ENCODE measurements at places on chromosomes 6 and 20.

DNA sequence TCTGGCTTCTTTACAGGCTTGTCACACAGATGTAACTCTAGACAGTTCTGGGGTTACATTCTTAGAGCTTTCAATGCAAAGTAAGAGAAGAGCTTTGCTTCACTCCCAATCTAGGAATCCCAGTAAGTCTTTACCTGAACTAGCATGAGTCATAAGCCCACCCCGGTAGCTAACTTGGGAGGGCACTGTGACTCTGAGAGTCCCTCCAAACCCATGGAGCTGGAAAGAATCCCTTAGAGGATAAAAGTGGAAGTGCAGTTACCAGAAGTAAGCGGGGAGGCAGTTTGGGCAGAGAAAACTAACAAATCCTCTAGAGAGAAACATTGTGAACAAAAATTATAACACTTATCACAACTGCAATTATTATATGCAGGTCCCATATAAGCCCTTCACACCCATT lies 84.0 kb upstream of the SMLR1 start:
- DNase-seq, result no peak

- no peak for DNase-seq
Observed at GRCh38 chr6:39128832-39129231, 13.8 kb upstream of the SAYSD1 start.

DNA sequence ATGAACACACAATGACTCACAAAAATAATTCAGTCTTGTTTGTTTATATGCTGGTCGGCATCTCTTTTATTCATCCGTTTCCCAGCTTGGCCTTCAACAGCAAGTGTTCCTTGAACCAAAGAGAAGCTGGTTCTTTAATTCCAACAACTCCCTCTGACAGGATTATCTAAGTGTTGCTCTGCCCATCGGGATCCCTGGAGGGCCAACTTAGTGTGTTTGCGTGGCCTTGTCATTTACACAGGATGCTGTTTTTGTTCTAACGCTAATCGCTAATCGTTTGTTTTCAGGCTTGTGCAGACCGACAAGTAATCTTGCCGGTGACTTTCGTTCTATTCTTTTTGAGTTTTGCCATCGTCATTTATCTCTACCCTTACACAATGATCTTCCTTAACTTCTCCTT lies 267.4 kb upstream of the EXOC2 start:
- DNase-seq, result no peak

GRCh38 chr6:15843226-15843625 lies 180.4 kb upstream of the DTNBP1 start:
- DNase-seq, result no peak

DNA sequence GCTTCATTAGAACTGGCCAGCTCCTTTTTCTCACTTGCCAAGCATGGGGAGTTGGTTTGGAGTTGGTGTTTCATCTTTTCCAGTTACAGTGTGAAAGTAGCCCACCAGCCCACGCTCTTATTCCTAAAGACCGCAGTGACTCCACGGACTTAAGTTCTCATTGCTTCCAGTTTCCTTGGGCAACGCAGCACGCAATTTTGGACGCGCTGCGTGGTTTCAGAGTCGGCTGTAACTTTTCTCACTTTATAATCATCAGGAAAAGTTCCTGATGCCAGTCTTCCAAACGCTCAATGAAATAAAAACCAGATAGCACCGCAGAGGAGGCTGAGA lies 381 bp upstream of the PEX7 start:
- peak; percentile 27 for DNase-seq

GRCh38 chr6:134295953-134296553 lies 21.9 kb downstream of the SGK1 start:
- DNase-seq, result no peak

- no peak for DNase-seq
Observed at GRCh38 chr6:150006961-150007464, 18.3 kb downstream of the RAET1L start.

- no peak for DNase-seq
Observed at GRCh38 chr6:40779409-40779808, 192.2 kb upstream of the LRFN2 start.

DNA sequence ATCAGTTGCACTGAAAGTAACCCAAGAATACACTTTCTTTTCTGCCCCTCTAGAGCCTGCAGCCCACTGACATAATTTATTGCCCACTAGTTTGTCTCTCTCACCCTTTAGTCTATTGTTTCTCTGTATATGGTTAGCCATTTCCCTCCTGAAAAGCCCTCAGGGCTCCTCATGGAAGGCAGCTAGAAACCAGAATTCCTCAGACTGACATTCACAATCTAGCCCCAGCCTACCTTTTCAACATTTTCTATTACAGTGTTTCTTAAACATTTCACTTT lies 21.4 kb upstream of the PAQR8 start:
- no peak for DNase-seq

GRCh38 chr20:3749087-3749688 lies 16.7 kb downstream of the HSPA12B start:
- DNase-seq, result no peak

DNA sequence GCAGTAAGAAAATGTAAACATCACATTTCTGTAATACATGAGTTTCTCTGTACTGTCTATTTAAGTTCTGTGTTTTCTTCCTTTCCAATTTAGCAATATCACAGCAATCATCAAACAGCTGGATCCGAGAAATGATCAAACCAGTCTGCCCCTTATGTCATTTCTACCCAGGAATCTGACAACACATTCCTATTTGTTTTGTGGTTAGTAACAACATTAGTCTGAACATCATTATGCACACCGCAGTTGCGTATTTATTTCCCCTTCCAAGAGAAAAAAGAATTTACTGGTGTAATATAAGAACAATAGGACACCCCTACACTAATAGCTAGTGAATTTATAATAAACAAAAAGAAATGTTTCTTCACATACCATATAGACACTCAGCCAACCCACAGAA lies 179.5 kb downstream of the BTBD9 start:
- DNase-seq, result no peak

GRCh38 chr6:127058936-127059335 lies 59.5 kb upstream of the RSPO3 start:
- DNase-seq, result no peak

DNA sequence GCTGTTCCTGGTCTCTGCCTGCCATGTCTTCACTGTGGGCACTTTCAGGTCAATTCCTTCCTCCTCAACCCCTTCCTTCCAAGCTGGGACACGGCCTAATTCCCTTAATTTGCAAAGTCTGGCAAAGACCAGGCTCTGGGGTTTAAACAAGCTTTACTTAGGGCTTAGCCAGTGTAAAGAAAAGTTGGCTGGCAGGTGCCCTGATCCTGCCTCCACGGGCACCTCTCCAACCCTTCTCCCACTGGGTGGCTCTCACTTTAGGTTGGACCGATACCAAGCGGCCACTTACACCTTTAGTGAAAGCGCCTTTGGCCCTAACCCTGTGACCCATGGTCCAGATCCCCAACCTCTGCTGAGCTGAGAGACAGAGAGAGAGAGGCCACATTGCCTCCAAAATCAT lies 13.7 kb upstream of the MLN start:
- no peak for DNase-seq

DNA sequence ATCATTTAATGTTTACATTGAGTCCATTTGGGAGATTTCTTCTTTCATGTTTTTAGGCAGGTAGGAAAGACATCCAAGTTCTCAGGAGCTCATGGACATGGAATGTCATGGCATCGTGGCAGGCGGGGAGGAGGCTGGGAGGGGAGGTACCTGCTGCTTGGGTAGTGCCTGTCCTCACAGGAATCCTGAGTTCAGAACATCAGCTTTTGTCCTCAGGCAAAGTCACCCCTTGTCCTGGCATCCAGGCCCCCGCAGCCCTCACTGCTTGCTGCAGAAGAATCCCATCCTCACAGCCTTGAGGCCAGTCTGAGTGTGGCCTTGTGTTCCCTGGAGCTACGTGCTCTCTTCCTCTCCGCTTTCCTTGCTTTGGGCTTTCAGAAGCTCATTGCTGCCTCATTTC lies 157.4 kb downstream of the CFAP61 start:
- DNase-seq, result no peak

GRCh38 chr6:45923831-45924391 lies 91.7 kb downstream of the CLIC5 start:
- DNase-seq, result no peak

DNA sequence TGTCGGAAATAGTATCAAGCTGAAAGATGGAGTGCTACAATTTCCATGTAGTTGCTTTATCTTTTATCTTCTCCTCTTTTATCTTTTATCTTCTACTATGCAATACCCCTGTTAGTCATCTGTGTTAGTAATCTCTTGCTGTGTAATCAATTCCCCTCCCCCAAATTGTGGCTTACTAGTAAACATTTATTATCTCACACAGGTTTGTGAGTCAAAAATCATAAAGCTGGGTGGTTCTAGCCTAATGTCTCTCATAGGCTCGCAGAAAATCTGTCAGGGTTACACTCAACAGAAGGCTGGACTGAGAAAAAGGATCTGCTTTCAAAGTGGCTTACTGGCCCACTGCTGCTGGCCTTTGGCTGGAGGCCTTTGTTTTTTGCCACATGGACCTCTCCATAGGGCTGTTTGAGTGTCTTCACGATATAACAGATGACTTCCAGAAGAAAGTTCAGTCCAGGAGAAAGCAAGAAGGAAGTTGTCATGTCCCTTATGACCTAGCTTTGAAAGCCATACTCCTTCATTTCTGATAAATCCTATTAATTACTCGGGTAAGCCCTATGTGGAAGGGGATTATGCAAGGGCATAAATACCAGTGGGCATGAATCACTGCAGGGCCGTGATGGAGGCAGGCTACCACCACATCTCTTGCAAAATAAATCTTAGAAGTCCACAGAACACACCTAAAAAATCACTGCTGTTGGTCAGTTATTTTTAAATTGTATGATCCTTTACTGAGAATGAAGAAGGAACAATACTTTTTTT lies 24.5 kb upstream of the PTCHD4 start:
- DNase-seq, result no peak

DNA sequence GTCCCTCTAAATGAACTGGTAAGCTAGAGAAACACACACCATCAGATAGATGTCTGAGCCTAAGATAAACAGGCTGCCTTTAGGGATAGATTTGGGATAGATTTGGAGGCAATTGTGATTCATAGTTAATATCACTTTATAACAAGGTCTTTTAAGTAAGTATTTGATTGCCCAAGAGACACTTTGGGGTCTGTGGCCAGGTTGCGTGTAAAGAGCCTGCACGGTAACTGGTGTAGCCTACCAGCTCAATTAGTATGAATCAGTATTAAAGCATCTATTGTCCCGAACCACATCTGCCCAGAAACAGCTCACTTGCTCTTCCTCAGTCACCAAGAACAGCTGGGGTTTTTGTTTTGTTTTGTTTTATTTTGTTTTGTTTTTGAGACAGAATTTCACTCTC lies 193.3 kb downstream of the SASH1 start:
- no peak for DNase-seq

GRCh38 chr6:139475646-139476045 lies 101.2 kb upstream of the CITED2 start:
- DNase-seq, result no peak

DNA sequence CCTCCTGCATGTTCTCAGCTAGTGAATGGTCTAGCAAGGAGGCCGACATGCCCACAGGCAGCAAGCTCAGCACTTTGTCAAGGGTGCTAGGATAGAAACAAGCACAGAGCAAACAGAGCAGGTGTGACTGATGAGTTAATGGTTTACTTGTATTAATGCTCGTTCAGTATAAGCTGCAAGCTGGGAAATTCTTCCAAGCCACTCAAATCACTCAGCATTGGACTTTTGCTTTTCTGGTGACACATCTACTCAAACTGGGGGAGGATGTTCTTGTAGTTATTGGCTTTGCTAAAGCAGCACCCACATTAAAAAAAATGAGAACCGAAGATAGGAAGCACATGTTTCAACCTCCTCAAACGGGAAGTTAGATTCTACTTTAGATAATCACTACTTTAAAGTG lies 43.1 kb upstream of the NEDD9 start:
- no peak for DNase-seq

GRCh38 chr6:137736911-137737310 lies 130.1 kb upstream of the TNFAIP3 start:
- no peak for DNase-seq

GRCh38 chr6:33877982-33878535 lies 74.3 kb upstream of the MLN start:
- no peak for DNase-seq

DNA sequence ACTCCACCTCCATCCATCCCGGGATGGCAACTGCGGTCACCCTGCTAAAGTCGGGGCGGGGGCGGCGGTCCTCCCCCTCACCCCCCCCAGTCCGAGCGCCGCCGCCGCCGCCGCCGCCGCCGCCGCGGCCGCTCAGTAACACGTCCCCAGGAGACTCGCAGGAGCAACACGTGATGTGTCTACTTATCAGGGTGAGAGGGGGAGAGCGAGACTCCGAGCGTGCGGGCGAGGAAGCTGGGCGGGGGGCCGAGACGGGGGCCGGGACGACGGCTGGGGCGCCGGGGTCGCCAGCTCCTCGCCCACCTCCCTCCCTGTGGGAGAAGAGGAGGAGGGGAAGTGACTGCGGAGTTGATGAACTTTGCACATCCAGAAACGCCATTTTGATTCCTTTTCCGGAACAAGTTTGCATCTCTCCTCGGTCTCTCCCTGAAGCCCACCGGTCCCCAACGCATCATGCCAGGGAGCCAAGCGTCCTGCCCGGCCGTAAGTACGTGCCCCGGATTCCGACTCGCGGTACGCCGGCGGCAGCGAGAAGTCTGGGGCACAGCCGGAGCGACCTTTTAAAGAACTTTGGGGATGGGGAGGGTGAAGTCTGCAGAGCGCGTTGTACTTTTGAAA lies at the start of gene RREB1:
Gene RREB1 (plus strand): TSS at position 384 of the 618 bp plus-strand sequence. CDS start 73,951 bp downstream, outside the sequence.
- peak; percentile 22 for DNase-seq

GRCh38 chr20:53964501-53965253 lies 105.7 kb downstream of the BCAS1 start:
- no peak for DNase-seq

- no peak for DNase-seq
Observed at GRCh38 chr20:46076806-46077205, 13.0 kb downstream of the NCOA5 start.

DNA sequence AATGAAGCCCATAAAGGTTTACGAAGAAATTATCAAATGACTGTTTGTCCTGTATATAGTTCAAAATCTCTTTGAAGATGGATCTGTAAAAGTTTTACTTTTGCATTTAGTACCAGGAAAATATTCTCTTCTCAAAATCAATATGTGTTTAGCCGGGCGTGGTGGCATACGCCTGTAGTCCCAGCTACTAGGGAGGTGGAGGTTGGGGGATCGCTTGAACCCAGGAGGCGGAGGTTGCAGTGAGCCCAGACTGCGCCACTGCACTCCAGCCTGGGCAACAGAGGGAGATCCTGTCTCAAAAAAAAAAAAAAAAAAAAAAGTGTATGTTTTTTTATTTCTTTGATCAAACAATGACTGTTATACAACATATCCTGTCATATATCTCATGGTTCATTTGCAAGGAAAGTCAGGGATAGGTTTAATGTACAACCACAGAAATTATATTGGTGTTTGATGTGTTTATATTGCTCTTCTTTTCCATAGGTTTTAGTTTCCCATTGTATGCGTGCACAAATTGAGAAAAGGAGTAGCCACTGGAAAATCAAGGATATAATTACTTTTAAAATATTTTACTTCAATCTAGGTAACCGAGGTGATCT lies 40.1 kb downstream of the SOX4 start:
- no peak for DNase-seq

GRCh38 chr6:7178280-7178679 lies 70.5 kb downstream of the RREB1 start:
- no peak for DNase-seq
